Fibroblast of mammary gland (primary cell): ENCODE measurements at places on chromosomes 7 and 10.

DNA sequence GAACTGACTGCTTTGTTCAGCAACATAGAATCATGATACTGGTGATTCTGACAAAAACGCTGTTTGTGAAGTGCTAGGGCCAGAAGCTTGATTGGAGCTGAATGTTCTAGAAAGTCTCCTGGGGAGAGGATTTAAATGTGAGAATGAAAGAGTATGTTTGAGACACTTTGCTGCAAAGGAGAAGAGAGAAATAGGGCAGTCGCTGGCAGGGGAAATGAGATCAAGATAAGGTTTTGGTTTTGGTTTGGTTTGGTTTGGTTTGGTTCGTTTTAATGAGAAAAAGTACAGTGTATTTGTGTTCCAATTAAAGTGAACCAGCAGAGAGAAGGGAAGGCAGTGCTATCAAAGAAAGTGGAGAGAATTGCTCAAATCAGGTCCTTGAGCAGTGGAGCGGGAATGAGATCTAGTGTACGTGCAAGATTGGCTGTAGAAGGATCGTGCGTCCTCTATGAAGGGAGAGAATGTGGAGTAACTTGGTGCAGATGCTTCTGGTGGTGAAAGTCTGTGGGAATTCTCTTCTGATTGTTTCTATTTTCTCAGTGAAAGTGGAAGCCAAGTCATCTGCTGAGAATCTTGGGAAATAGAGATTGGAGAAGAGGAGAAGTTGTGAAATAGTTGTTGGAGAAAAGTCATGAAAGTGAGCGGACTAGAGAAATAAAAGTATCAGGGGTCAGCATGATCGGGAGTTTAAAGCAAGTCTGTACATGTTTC lies 270.5 kb downstream of the CCDC3 start:
- DNase-seq: peak; percentile 68

GRCh38 chr7:27107391-27108381 lies 5.2 kb upstream of the HOXA2 start:
- DNase-seq: no peak

DNA sequence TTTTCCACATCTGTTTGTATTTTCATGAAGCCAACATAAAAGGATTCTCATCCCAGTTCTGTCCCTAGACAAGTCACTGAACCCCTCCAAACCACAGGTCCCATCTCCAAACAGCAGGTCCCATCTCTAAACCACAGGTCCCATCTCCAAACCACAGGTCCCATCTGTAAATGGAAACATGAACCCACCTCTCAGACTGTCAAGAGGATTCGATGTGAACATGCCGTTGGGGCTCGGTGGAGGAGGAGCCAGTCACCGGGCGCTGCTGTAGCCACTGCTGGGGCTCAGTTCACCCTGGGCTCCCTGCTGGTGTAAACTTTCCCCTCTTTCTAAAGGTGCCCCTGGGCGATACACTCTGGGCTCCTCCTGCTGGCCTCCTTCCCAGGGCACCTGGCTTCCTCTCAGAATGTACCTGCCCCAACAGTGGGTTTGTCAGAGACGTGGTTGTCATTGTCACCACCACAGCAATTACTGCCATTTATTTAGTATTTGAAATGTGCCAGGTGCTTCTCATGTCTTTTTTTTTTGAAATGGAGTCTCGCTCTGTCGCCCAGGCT lies 13.0 kb downstream of the LHPP start:
- no peak for DNase-seq

DNA sequence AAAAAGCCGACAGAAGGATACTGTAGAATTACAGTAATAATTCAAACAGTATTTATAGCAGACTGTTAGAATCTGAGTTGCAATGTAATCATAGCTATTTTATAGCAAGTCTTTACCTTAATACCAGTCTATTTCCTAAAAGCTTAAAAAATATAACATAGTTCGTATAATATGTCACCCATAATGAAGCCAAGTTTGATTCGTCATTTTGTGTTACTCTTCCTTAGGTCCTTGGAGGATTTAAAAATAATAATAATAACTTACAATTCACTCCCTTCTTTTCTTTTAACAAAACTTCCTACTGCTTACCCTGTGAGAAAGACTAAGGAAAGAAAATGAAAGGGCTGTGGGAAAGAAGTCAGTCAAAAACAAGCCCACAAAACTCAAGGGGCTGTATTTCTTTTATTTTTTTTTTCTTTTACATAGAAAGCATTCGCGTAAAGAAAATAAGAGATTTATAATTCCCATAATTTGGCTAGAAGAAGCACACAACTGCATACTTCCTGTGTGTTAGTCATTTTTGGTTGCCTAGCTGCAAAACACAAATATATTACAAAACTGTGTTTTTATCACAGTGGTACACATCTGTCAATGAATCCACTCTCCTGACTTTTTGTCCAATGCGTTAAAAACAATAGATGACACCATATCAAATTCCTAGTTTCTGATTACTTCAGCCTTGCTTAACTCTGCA lies 187.2 kb upstream of the CELF2 start:
- peak; percentile 97 for DNase-seq

- peak; percentile 78 for DNase-seq
Observed at GRCh38 chr10:19930936-19931893, 115.0 kb downstream of the PLXDC2 start.
